Left lung (tissue), 14 donors: ENCODE measurements at places on chromosomes 3 and 15. TPM values are rescaled to one million over a fixed set of nuclear protein-coding genes. Genes with fewer than 3 reads are reported as not detected.
A peak's percentile ranks its signal among the peaks of the same experiment; 100 is the strongest.

SI gene
- not detected for polyA plus RNA-seq

SYNPR gene
- polyA plus RNA-seq, result not detected

DPPA2 gene
- polyA plus RNA-seq, result not detected

CKMT1B gene
- not detected for polyA plus RNA-seq

SLC22A13 gene
- 0.31 TPM for polyA plus RNA-seq

CSPG5 gene
- polyA plus RNA-seq, result 1.3 TPM

- no peak overlapping the region for H3K27ac ChIP-seq
- DNase-seq, result no peak
- peaks cover 15% of the 10 kb centered on the region for H3K4me1 ChIP-seq
- H3K4me3 ChIP-seq, result no peak overlapping the region
These were observed 137.0 kb downstream of the CHDH start for GRCh38 chr3:53709256-53709655.

- no peak overlapping the region for H3K27ac ChIP-seq
- DNase-seq, result no peak
- no peaks in the 10 kb centered on the region for H3K27me3 ChIP-seq
- no peaks in the 10 kb centered on the region for H3K4me1 ChIP-seq
- H3K4me3 ChIP-seq, result no peak overlapping the region
These were observed 109.9 kb upstream of the SYNPR start for GRCh38 chr3:63168179-63168578.

DNA sequence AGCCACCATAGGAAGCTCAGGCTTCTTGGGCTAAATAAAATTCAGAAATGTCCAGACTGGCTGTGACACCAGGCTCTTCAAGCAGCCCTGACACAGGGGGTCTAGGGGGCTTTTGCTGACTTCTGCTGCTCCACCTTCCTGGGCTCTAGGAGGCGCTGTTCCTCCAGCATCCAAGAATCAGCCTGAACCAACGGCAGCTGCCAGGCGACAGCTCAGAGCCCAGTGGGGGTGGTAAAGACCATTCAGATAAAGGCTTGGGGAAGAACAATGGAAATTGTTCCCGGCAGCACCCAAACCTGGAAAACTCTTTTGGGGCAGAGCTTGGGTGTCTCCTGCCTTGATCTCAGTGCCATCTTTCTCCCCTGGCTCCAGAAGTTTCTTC, 21.6 kb upstream of the PSTPIP1 start:
- H3K4me3 ChIP-seq, result no peak overlapping the region
- H3K36me3 ChIP-seq, result no peaks in the 10 kb centered on the region
- no peaks in the 10 kb centered on the region for H3K4me1 ChIP-seq
- no peak for DNase-seq
- no peaks in the 10 kb centered on the region for H3K27me3 ChIP-seq

GRCh38 chr3:54822206-54822605, 105.7 kb downstream of the LRTM1 start:
- no peaks in the 10 kb centered on the region for H3K4me1 ChIP-seq
- H3K27ac ChIP-seq, result no peak overlapping the region
- H3K36me3 ChIP-seq, result no peaks in the 10 kb centered on the region
- H3K27me3 ChIP-seq, result no peaks in the 10 kb centered on the region
- no peak overlapping the region for H3K4me3 ChIP-seq

DNA sequence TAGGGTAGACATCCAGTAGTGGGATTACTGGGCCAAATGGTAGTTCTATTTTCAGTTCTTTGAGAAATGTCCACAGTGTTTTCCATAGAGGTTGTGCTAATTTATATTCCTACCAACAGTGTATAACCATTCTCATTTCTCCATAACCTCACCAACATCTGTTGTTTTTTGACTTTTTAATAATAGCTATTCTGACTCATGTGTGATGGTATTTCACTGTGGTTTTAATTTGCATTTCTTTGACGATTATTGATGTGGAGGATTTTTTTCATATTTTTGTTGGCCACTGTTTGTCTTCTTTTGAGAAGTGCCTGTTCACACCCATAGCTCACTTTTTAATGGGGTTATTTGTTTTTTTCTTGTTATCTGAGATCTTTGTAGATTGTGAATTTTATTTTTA, 125.2 kb downstream of the CFAP20DC start:
- no peak overlapping the region for H3K4me3 ChIP-seq
- DNase-seq, result no peak
- H3K36me3 ChIP-seq, result no peaks in the 10 kb centered on the region
- no peak overlapping the region for H3K27ac ChIP-seq
- no peaks in the 10 kb centered on the region for H3K27me3 ChIP-seq
- no peaks in the 10 kb centered on the region for H3K4me1 ChIP-seq

- H3K36me3 ChIP-seq, result no peaks in the 10 kb centered on the region
- no peaks in the 10 kb centered on the region for H3K4me1 ChIP-seq
- no peak overlapping the region for H3K4me3 ChIP-seq
- no peaks in the 10 kb centered on the region for H3K27me3 ChIP-seq
These were observed 525.2 kb downstream of the OCA2 start for GRCh38 chr15:27573805-27574485.

DNA sequence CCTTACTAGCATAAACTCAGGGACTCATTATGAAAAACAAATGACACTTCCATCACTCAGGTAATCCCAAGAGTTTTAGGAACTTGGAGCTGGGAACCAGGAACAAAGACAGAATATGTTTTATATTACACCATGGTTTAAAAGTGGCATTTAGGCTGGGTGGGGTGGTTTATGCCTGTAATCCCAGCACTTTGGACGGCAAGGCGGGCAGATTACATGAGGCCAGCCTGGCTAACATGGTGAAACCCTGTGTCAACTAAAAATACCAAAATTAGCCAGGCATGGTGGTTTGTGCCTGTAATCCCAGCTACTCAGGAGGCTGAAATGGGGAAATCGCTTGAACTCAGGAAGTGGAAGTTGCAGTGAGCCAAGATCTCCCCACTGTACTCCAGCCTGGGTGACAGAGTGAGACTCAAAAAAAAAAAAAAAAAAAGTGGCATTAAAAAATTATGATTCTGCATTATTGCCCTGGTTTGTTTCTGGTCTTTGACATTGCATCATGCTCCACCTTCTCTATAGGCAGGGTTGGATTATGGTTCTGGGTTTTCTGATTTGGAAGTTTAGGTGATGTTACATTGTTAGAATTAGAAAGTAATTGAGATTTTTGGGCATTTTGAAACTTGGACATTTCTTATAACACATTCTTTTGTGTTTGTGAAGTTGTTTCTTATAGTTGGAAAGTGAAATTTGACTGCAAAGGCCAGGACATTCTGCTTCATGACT, 19.0 kb downstream of the SQOR start:
- H3K4me3 ChIP-seq, result no peak overlapping the region
- H3K36me3 ChIP-seq, result peaks cover 9% of the 10 kb centered on the region
- peak overlapping the region; percentile 83 for H3K27ac ChIP-seq
- DNase-seq, result no peak
- peaks cover 8% of the 10 kb centered on the region for H3K4me1 ChIP-seq

DNA sequence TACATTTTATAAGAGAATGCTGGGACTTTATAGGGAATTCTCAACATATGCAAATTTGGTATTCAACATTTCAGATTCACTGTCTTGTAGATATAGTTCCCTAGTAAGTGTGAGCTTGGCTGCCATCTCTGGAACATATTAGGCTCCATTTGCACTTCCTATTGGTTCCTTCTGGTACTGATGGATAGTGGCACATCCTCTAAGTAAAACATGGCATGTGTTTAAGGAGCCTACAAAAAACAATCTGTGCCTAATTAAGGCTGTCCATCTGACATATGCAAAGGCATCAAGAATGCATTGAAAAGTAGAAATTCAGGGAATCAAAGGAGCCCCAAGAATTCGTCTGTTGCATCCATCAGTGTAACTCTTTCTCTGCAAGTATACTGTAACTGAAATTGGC, 344.1 kb downstream of the UNC13C start:
- H3K27ac ChIP-seq, result no peak overlapping the region
- H3K4me3 ChIP-seq, result no peak overlapping the region
- no peaks in the 10 kb centered on the region for H3K4me1 ChIP-seq
- H3K36me3 ChIP-seq, result no peaks in the 10 kb centered on the region
- no peak for DNase-seq
- H3K27me3 ChIP-seq, result no peaks in the 10 kb centered on the region

- H3K36me3 ChIP-seq, result no peaks in the 10 kb centered on the region
- no peak for DNase-seq
- H3K27ac ChIP-seq, result no peak overlapping the region
- no peaks in the 10 kb centered on the region for H3K4me1 ChIP-seq
These were observed 137.4 kb downstream of the GAP43 start for GRCh38 chr3:115760716-115761115.
